Hindlimb muscle (tissue), 1 donor: ENCODE measurements at places on chromosomes 5 and 9.
A peak's percentile ranks its signal among the peaks of the same experiment; 100 is the strongest.

DNA sequence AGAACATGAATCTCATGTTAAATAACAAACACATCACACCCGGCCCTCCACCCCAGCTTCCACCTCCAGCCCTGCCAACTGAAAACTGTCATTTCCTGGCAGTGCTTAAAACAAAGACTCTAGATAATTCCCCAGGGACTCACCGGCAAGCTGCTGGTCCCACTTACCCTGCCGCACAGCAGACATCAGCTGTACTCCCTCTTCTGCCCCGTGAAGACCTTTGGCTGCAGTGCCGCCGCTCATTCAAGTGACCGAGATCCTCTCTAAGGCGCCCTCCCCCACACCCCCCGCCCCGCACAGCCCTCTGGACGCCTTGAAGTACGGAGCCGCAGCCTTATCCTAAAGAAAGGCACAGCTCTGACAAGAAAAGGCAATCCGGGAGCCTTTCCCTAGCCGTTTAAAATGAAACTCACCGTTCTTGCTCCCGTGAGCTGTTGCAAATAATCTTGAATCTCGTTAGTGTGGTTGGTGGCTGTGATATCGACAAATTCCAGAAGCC is 434 bp downstream of the GLRX start:
- peak; percentile 59 for DNase-seq

GRCh38 chr9:15529566-15530324 is 19.0 kb upstream of the PSIP1 start:
- DNase-seq = no peak

GRCh38 chr9:14945351-14945750 is 35.1 kb upstream of the FREM1 start:
- DNase-seq = no peak

DNA sequence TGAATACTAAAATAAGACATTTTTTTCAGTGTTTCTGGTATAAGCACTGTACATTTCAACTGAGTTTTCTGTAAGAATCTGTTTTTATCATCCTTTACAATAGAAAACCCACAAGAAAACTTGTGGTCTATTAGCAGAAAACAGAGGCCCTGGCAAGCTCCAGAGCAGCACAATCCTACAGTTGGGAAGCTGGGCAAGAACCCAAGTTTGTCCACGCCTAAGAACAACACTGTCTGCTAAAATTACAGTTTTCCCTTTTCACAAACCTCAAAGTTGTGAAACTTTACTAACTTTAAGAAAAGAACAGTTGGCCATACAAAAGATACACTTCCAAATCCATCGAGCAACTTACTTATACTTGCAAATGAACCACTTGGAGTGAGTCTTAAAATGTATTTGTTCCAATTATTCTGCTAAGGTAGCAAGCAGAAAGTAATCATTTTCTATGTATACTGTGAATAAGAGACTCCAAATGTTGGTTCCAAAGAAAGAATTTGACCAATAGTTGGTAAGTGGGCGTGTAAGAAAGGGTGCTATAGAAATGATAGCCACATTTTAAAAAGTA is 982.0 kb upstream of the ARRDC3 start:
- peak; percentile 24 for DNase-seq

DNA sequence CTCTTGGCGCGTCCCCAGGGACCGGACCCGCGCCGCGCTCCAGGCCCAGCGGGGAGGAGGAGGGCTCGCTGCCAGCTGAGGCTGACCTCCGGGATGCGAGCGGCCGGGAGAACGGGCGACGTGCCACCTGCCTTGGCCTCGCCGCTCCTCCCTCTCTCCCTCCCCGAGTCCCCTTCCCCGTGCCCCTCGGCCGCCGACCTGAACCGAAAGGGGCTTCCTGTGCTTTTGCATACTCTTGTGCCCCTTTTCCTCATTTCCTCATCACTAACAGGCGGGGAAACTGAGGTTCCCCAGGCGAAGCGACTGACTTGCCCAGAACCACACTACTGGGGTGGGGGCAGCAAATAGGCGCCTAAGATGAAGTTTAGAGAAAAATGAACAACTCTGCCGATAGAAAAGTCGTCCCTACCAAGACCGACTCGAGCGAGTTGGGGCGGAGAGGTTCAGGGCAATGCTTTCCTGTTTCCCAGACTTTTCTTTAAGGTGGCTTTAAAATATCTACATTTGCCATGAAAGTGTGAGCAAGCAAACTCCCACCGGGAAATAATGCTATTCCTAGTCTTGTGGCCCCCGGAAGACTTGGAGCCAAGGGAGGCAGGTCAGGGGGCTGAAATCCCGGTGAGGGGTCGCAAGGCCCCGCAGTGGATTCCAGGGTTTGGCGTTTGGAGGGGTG is 580 bp upstream of the DUSP1 start:
- DNase-seq = no peak

DNA sequence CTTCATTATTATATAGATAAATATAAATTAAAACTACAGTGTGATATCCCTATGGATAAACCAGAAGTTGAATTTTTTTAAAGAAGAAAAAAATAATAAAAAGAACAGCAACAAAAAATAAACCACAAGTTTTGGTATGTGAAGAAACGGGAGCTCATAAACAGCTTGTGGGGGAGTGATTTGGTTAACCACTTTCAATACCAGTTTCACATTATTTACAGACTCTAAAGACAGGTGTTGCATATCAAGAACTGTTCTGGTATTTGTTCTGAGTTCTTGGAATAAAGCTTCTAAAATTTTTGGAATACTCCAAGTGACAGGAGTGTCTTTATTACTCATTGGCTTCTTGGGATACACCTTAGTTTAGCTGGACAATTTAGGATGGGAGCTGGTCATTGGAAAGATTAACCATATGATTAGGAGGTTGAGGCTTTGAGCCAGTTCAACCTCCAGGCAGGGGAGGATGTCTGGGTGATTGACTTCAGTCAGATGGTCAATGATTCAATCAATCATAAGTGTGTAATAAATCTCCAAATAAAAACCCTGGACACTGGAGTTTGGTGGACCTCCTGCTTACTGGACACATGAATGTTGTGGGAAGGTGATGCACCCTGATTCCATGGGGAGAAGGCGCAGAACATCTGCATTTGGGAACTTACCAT is 2223.1 kb upstream of the C9orf72 start:
- no peak for DNase-seq

GRCh38 chr9:6243746-6244145 is 28.1 kb downstream of the IL33 start:
- DNase-seq = no peak

- no peak for DNase-seq
These were observed 346 bp downstream of the ATOX1 start for GRCh38 chr5:151758141-151758429.

DNA sequence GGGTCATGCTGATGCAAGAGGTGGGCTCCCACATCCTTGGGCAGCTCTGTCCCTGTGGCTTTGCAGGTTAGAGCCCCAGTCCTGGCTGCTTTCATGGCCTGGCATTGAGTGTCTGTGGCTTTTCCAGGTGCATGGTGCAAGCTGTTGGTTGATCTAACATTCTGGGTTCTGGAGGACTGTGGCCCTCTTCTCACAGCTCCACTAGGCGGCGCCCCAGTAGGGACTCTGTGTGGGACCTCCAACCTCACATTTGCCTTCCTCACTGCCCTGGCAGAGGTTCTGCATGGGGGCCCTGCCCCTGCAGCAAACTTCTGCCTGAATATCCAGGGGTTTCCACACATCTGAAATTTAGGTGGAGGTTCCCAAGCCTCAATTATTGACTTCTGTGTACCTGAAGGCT is 150.1 kb downstream of the NNT start:
- no peak for DNase-seq

GRCh38 chr9:77820293-77820954 is 172.3 kb upstream of the GNA14 start:
- DNase-seq = no peak

DNA sequence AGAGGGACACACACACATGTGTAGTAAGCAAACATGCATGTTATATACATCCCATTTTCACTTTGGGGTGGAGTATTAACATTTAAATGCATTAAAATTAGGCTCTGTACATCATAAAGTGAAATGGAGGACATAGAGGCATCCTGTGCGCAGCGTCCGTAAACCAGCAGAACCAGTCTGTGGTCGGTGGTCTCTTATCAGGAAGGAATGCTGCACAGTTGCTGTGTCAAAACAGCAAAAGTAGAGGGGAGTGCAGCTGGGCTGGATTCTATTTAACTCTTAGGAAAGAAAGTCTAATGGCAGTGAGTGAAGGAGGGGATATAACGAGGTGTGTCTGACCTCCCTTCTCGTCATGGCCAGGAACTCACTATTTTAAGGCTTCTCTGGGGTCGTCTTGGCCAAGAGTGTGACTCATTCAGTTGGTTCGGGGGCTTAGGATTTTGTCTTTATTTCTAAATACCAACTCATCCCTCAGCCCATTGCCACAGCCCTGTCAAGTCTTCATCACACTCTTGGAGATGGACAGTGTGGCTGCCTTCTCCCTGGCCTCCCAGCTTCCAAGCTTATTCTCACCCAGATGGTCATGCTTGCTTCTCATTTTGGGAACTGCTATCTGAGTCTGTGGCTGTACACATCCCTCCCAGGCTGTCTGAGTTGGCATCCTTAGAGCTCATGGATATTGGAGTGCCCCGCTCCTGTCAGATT is 20.1 kb upstream of the CXCL14 start:
- no peak for DNase-seq

DNA sequence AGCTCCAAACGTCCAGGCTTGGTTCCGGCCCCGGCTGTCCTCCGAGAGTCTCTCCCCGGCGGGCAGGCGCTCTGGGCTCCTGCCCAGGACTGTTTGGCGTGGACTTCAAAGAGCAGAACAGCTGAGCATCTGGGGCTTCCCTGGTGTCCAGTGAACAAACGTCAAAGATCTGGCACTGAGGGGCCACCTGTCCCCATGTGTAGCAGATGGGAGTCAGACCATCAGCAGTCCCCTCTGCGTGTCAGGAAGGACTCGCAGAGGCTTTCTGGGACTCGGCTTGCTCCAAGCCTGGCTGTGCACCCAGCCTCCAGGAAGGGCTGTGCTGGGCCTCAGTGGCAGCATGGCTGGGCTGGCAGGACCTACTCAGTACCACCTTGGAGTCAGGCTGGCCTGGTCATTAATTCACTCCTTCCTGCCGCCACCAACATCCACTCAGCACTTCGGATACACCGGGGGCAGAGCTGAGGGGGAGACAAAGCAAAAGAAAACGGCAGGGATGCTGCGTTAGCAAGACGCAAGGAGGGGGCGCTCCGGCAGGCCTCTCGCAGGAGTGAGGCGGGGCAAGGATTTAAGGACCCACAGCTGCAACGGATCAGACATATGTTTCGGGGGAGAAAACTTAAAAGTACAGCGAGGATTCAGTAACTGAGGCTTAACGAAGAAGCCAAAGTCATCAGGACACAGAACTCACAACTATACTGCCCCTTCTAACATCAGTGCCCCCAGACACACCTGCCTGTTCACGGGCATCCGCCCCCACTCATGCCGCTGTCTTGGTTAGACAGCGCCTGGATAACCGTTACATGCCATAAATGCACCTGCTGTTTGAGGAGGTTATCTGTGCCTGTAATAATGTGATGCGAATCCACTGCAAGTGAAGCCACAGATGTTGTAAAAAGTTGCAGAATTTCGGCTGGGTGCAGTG is 164.5 kb upstream of the PHYKPL start:
- DNase-seq = peak; percentile 39
